Stimulated activated CD4-positive, alpha-beta T cell treated with anti-CD3 and anti-CD28 coated beads, Interleukin-1b, Interleukin-23, amount 100 ng/mL, for 1 hour (primary cell): ENCODE measurements at places on chromosomes 13 and 19.

GRCh38 chr19:45162608-45163143 lies 1.9 kb upstream of the NKPD1 start:
- no peak for DNase-seq

GRCh38 chr19:54995561-54995960 lies 29.4 kb downstream of the NLRP2 start:
- no peak for DNase-seq

DNA sequence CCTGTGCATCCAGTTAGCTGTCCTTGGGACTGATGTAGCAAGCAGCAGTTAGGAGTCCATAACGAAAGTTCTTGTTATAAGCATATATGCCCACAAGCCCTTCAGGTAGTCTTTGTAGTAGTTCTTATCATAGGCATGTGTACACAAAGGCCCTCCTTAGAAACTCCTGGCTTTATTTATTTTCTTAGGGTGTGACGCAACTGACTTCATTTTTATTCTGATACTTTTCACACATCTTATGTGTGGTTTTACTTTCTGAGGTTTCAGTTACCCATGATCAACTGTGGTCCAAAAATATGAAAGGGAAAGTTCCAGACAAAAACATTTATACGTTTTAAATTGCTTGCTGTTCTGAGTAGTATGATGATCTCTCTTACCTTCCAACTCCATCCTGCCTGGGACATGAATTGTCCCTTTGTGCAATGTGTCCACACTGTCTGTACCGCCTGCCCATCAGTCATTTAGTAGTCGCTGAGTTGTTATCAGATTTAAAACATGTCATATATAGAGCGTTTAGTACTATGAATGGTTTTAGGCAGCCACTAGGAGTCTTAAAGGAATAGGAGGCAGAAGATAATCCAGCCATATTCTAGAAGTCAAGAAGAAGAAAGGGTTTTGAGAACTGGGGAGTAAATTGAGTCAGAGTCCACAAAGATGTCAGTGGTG lies 19.4 kb downstream of the GPC5 start:
- no peak for DNase-seq

- no peak for DNase-seq
Observed at GRCh38 chr19:56383826-56384605, 9.3 kb downstream of the ZNF582 start.

DNA sequence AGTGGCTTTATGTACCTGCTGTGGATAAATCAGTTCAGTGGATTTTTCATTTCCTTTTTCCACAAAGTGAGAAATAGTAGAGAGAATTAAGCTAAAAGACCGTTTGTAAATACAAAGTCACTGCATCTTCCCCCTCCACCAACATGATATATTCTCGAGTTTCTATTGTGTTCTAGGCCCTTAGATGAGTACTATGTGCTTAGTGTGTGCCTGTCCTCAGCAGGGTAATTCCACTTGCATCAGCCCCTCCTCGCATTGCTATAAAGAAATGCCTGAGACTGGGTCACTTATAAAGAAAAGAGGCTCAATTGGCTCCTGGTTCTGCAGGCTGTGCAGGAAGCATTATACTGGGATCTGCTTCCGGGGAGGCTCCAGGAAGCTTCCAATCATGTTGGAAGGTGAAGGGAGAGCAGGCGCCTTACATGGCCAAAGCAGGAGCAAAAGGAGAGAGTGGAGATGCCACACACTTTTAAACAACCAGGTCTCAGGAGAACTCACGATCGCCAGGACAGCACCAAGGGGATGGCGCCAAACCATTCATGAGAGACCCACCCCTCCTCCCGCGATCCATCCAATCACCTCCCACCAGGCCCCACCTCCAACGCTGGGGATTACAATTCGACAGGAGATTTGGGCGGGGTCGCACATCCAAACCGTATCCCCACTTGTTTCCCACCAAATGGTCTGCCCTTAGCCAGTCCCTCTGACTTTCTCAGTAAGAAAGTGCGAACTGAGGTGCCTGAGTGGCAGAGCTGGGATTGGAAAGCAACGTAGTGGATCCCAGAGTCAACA lies 102.3 kb upstream of the ABCC4 start:
- no peak for DNase-seq

DNA sequence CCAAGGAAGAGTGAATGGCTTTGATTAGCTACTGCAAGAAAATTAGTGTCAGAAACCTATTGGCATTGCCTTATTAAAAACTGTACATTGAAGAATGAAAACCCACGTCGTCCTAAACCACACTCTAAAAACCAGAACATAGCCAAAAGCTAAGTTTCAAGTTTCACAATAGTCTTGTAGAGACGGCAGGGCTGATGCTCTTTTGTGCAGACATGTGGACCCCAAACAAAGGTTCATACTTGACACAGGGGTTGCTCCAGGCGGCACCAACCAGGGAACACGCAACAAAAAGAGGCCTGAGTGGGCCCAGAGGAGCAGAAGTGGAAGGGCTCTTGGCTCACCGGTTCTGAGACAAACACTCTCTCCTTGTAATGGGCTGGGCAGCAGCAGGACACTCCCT lies 28.6 kb upstream of the MIR17HG start:
- DNase-seq = no peak

DNA sequence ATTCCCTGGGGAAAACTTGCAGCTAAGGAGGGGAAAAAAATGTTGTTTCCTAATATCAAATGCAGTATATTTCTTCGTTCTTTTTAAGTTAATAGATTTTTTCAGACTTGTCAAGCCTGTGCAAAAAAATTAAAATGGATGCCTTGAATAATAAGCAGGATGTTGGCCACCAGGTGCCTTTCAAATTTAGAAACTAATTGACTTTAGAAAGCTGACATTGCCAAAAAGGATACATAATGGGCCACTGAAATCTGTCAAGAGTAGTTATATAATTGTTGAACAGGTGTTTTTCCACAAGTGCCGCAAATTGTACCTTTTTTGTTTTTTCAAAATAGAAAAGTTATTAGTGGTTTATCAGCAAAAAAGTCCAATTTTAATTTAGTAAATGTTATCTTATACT lies 33.6 kb downstream of the TNFSF11 start:
- DNase-seq = no peak

GRCh38 chr13:28640861-28641599 lies 17.9 kb upstream of the POMP start:
- DNase-seq = no peak

- DNase-seq = no peak
Observed at GRCh38 chr13:113853518-113854237, 10.2 kb downstream of the GAS6 start.

GRCh38 chr13:43074824-43075510 lies 51.6 kb downstream of the DNAJC15 start:
- no peak for DNase-seq

- DNase-seq = no peak
Observed at GRCh38 chr19:17806945-17807344, 12.0 kb downstream of the B3GNT3 start.

DNA sequence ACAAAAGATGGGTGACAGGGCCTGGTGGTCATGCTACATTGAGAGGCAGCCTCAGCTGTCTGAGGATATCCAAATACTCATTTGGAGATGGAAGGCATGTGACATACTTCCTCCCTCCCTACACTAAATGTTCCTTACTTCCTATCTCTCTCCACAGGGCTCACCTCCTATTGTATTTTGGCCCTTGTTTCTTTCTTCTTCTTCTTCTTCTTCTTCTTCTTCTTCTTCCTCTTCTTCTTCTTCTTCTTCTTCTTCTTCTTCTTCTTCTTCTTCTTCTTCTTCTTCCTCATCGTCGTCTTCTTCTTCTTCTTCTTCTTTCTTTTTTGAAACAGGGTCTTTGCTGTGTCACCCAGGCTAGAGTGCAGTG lies 71.8 kb upstream of the POMP start:
- DNase-seq = no peak

DNA sequence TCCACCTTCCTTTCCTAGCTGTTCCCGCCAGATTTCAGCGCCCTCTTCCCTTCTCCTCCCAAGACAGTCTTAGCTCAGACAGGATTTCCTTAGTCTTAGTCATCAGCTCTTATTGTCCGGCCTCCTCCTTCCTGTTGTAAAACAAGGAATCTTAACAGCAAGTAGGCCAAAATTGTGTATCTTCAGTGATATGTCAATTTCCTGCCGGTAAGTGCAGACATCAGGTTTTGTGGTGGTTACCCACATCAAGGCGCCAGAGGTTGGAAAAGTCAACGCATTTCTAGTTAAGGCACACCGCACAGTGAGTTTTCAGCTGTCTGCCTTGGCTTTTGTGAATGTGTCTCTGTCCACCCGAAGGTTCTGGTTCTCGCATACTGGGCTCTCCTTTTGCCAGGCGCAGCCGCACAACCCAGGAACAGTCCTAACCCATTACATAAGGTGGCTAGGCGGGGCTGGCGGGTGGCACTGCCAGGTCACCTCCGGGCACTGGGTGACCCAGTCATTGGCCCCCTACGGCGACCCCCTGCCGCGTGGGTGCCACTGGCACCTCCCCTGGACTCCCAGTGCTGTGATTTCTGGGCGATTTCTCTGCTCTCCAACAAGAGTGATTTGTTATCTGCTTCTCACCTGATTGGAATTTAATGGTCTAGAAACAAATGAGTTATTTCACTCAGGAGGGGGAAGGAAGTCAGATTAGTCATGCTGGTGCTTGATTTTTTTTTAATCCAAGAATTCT lies 12.9 kb downstream of the COL4A2 start:
- no peak for DNase-seq

DNA sequence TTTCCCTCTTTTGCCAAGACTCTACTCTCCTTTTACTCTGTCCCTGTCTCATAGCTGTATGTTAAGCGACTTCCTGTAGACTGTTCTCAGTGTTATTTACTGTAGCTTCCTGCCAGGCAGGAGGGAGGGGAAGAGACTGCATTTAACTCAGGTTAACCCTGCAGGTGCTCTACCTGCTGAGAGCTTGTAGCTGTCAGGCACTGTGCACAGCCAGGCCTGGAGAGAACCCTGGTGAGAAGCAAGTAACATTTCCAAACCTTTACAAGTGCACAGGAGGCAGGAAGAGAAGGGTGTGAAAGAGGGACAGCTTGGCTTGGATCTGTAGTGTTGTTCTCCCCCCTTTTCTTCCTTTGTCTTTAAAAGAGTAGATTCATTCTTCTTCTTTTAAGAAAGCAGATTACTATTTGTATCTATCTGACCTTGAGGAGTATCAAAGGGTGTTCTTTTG lies 167.1 kb downstream of the LMO7 start:
- DNase-seq = no peak

GRCh38 chr13:36480726-36481427 lies 48.6 kb downstream of the CCNA1 start:
- no peak for DNase-seq

GRCh38 chr19:11737964-11738745 lies 591 bp downstream of the ZNF823 start:
- no peak for DNase-seq

DNA sequence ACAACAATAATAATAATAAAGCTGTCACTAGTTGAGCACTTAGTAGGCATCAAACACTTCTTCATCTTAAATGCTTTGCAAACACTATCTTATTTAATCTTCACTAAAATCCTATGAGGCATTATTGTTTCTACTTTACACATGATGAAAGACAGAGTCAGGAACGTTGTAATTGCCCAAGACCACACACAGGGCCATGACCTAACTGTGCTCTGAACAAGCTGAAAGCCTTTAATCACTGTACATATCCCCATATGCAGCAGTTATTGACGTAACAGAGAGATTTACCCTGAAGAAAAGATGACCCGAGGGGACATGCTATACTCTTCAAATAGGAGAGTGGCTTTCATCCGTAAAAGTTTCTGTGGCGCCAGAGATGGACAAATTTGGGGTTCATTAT lies 53.0 kb downstream of the SACS start:
- DNase-seq = no peak

GRCh38 chr19:51020988-51021651 lies 1.6 kb upstream of the KLK10 start:
- DNase-seq = no peak

DNA sequence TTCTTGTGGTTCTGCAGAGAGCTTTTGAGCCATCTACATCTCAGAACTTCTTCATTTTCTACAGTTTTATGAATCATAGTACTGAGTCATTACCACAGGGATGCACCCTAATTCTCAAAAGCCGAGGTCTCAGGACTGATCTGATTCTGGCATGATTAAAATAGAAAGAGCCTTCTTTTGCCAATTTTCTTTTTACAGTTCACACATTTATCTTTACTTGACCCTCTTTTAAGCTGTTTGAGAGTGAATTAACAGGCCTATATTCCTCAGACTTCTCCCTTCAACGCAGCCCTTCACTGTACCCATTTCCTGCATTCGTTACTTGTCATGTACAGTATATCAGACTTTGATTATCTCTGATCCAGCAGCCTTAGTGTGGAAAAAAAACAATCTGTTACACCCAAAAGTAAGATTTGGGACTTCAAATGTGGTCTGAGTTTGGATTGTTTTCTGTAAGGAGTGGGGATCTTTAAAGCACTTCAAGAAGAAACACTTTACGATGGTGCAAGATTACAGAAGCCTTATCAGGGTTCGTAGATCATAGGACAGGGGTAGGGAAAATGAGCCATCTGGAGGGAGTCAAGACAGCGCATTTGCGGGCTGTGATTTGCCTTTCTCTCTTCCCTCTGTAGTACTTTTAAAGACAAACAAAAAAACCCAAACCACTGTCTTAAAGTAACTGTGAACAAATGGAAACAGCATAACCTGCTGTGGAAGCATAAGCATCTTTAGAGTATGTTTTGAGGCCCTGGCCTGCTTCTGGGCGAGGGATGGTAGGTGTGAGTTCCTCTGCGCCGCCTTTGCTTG lies 15.3 kb upstream of the GPR183 start:
- DNase-seq = no peak

DNA sequence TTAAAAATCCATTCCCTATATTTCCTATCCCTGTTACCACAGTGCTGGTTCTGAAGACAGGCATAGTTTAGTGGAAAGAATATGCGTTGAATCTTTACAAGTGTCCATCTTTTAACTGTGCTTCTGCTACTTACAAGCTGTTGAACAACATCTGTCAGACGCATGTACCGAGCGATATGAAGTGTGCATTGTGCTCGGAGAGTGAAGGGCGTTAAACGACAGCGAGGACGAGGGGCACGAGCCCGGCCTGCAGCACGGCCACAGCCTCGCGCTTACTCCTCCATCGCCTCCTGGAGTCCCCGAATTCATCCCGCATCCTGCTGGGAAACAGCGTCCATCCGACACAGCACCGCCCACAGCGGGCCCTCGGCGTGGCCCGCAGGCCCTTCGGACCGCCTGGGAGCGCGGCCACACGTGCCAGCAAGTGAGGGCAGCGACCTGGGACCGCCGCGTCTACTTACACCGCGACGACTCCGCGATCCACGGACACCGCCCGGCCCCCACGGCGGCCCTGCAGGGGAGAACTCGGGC lies 514 bp downstream of the PCID2 start:
- DNase-seq = no peak
